HL-60 (cell line): ENCODE measurements at places on chromosomes 1 and 21.

GRCh38 chr1:154743526-154744036, 126.5 kb downstream of the KCNN3 start:
- no peak for DNase-seq

- no peak for DNase-seq
Observed at GRCh38 chr1:56304975-56305374, 274.4 kb downstream of the PLPP3 start.

DNA sequence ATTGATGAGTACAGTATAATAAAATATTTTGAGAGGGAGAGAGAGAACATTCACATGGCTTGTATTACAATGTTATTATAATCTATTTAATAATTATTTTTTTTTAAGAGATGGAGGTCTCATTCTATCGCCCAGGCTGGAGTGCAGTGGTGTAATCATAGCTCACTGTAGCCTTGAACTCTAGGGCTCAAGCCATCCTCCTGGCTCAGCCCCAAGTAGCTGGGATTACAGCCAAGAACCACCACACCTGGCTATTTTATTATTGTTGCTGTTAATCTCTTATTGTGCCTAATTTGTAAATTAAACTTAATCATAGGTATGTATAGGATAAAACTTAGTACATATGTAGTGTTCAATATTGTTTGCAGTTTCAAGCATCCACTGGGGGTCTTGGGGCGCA, 57.8 kb downstream of the HS2ST1 start:
- DNase-seq, result no peak

GRCh38 chr1:245264226-245264625, 109.4 kb downstream of the KIF26B start:
- no peak for DNase-seq

- no peak for DNase-seq
Observed at GRCh38 chr1:209805875-209806760, at the start of gene IRF6. TSS of gene IRF6 (minus strand) at chr1:209806142. CDS start at chr1:209801413, 4,729 bp downstream.

- no peak for DNase-seq
Observed at GRCh38 chr21:42524341-42525028, 10.8 kb downstream of the SLC37A1 start.
